ENCODE measurements at places on chromosomes 11 and 22.

DNA sequence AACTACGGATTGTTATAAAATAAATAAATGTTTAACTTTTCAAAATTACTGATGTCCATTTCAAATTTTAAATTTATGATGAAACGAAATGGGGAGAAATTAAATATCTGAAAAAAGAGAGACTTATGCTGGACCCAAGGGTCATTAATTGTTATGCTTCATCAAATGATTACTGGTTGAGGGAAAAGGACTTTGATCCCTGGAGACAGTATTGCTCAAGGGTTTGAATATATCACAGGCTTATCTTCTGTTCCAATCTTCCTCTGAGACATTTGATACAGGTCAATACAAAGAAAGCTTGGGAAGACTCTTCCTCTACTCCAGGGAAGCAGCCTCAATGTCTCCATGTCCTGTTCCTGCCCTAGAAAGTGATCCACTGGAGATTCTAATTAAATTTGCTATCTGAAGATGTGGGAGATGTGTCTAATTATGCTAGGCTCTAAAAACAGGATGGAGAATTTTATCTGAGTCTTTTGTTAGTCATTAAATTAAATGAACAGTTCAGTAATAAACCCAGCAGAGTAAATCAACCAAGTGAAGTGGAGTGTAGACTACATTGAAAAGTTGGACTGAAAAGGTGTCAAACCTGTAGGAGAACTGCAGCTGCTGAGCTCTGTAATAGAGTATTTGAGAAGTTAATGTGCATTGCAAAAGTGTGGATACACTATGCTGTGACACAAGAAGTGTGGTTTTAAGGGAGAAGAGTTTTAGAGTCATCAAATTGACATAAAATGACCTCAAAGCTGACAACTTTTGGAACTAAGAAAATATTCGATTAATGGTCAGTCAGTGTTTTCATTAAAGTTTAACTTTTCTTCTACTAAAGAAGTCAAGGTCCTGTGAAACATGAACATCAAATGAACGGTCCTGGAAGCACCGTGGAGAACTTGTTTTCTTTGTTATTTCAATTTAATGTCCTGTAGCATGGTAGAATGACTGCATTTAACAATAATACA lies 623.7 kb upstream of the CCDC90B start:
- DNase-seq: no peak

GRCh38 chr11:40302669-40303068 lies 1156.8 kb downstream of the LRRC4C start:
- DNase-seq: no peak

DNA sequence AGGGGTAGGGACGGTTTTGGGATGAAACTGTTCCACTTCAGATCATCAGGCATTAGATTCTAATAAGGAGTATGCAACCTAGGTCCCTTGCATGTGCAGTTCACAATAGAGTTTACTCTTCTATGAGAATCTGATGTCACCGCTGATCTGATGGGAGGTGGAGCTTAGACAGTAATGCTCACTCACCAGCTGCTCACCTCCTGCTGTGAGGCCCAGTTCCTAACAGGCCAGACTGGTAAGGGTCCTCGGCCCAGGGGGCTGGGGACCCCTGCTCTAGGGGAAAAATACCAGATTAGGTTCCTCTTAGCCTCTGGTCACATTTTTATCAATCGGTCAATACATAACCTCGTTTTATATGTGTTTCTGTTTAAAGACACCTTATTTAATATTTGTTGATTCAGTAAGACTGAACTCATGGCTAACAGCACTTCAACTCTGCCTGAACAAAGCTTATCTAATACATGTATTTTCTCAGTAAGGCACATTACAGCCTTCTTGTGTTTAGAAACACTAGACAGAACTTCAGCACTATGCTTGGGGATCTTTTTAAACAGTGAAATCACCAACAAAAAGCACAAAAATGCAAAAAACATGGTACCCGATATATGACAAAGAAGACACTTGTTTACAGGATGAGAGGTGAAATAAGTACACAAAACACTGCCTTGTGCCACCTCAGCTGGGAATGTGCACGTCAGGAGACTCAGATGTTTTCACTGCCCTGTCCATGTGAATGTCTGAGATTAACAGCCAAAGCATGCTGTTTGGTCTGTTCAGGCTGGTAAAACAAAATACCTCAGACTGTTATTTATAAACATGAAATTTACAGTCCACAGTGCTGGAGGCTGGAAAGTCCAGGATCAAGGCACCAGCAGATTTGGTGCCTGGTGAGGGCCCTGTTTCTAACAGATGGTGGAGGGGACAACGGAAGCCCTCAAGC lies 107.5 kb downstream of the USP35 start:
- no peak for DNase-seq

DNA sequence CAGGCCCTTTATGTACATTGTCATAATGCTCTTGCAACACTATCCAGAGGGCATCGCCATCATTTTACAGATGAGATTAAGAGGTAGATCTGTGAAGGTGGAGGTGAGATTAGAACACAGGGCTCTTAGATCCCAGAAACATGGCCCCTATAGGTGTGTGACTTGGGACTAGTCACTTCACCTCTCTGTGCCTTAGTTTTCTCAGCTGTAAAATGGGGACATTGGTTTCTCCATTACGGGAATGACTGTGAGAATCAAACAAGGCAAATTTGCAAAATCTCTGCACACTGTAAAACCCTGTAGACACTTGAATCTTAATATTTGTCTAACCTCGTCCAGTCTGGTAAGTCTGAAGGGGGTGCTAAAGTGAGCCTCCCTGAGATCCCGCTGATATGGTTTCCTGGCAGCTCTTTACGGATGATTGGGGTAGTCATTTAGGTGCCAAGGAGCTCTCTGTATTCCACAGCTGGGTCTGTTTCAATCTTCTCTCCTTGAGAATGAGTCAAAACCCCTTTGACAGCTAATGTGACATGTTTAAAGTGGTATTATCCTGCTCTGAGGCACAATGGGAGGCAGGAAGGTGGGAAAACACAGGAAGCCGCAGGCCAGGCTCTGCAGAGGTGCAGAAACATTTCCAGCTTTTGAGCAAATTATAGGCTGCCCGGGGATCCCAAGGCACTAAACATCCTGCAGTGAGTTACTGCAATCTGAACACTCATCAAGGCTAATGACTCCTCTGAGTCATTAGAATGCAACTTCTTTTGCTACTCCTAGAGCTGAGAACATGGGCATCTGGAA lies 140.8 kb downstream of the CCDC81 start:
- DNase-seq: no peak

- no peak for DNase-seq
Observed at GRCh38 chr11:96287822-96288439, 55.1 kb downstream of the MAML2 start.

GRCh38 chr11:65781152-65781961 lies 581 bp upstream of the AP5B1 start:
- no peak for DNase-seq

DNA sequence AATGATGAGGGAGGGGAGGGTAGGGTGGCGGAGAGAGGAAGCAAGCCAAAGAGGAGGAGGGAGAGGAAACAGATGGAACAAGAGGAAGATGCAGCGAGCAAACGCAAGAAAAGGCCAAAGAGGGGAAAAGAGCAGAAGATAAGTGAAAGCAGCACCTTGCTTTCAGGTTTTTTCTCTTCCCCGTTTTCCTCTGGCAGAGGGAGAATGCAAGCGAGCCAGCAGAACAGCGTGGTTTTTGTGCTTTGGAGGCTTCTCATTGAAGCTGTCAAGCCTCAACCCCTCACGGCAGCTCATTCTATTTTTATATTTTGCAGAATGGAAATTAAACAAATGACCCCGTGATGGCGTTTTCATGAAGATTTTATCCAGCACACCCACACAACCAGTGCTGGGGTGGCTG lies 67.1 kb upstream of the GRAMD1B start:
- no peak for DNase-seq

DNA sequence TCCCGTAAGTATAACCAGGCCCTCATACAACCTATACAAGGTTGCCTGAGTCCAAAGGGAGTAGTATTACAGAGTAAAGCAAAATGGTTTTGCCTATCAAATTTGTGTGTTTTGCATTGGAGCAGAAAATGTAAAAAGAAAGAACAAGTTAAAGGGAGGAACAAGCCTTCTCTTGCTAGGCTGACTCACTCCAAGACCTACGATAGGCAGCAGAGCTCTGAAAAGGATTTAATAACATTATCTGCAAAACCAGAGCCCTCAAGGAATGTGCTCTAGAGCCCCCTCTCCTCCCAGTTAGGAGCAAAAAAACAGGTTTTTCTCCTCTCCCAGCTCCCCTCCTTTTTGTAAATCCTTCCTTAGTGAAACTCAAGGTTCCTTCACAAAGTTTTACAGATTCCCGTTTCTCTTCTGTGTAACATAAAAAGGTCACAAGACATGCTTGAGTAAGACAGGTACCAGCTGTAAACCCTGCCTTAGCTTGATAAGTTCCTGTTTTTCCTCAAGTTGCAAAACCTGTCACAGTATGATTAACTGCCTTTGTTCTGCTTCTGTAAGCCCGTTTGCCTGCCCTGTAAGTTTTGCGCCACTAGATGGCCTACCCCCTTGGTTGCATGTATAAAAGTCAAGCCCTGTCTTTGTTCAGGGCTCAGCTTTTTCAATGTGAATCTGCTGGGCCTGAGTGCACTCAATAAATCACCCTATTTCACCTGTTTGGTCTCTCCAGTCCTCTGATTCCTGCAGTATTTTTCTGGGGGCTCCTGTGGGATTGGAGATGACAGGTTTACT lies 498.2 kb downstream of the KCNA4 start:
- no peak for DNase-seq

DNA sequence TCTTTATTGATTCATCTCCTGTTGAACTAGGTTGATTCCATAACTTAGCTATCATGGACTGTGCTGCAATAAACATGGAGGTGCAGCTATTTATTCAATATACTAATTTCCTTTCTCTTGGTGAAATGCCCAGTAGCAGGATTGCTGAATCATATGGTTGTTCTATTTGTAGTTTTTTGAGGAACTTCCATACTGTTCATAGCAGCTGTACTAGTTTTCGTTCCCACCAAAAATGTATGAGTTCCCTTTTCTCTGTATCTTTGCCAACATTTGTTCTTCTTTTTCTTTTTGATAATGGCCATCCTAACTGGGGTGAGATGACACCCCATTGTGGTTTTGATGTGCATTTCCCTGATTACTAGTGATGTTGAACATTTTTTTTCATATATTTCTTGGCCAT lies 87.2 kb upstream of the NAV2 start:
- DNase-seq: no peak

DNA sequence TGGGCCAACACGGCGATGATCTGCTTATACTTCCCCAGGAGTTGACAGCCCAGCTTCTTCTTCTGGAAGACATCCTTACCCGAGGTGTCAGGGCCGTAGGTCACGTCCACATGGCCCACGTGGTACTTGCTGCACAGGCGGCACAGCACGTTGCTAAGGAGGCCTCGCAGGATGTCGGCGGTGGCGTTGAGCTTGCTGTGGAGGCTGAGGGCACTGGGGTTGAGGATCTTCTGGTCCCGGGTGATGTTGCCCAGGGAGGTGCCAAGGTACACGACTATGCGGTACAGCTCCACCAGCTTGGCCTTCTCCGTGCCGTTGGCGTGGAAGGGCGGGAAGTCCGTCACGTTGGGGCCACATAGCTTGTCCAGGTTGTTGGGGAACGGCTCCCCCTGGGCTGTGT lies 2.9 kb downstream of the LIF start:
- DNase-seq: no peak

- DNase-seq: no peak
Observed at GRCh38 chr11:70761094-70761907, 363.0 kb downstream of the CTTN start.

- DNase-seq: peak; percentile 78
Observed at GRCh38 chr11:126592496-126593410, 237.3 kb downstream of the ST3GAL4 start.

- no peak for DNase-seq
Observed at GRCh38 chr11:128146926-128147605, 440.3 kb downstream of the ETS1 start.

GRCh38 chr22:48068323-48068885 lies 1306.0 kb downstream of the TBC1D22A start:
- DNase-seq: no peak

- DNase-seq: no peak
Observed at GRCh38 chr11:82873919-82874333, 26.3 kb downstream of the PRCP start.

DNA sequence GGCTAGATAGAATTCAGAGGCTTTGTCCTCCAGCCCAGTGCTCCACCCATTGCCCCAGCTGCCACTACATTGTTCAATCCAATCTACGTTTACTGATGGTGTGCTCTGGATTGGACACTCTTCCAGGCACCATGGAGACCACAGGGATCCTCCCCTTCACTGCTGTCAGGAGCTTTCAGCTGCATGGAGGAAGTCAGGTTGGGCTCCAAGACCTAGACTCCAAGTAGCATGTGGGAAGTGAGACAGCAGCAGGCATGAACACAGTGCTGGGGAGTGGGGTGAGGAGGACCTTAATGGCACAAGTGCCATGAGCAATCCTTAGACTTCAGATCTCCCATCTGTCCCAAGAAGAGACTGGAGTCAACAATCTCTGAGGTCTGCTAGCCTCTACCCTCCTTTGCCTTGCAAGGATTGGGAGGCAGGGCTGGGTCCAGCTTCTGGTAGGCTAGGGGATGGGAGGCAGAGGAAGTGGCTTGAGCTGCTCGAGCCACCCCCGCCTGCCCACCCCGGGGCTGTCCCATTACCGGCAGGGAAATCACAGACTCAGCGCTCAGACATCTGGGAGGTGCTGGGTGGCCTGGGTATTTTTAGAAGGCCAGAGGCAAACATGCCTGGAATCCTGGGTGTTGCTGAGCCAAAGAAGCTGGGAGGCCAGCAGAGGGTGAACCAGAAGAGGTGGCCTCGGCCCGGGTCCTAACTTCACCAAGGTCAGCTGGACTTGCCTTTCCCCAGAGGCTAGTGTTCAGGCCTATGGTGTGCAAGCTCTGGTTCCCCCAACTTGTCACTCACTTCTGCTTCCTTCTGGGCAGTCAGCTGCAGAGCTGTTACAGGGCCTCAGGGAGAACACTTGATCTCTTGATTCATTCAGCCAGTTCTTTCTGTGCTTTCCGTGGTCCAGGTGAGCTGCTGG lies 15.2 kb upstream of the FCHSD2 start:
- DNase-seq: no peak

DNA sequence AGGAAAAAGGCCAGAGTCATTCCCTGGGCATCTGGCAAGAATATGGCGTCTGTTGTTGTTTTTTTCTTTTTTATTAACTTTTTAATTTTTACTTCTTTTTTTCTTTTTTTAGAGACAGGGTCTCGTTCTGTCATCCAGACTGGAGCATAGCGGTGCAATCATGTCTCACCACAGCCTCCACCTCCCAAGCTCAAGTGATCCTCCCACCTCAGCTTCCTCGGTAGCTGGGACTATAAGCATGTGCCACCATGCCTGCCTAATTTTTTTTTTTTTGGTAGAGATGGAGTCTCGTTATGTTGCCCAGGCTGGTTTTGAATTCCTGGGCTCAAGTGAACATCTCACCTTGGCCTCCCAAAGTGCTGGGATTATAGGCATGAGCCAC lies 54.0 kb upstream of the PRDM11 start:
- no peak for DNase-seq

DNA sequence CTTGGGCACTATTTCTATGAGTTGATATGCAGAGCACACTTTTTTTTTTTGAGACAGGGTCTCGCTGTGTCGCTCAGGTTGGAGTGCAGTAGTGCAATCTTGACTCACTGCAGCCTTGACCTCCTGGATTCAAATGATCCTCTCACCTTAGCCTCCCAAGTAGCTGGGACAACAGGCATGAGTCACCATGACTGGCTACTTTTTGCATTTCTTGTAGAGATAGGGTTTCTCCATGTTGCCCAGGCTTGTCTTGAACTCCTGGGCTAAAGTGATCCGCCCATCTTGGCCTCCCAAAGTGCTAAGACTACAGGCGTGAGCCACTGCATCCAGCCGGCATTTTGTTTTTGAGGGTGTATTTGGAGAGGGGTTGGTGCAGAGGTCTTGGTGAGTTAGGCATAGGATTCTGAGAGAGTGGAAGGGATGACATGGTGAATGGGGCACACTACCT lies 29.9 kb upstream of the MTCH2 start:
- no peak for DNase-seq

- DNase-seq: no peak
Observed at GRCh38 chr11:19243143-19243542, 2.4 kb upstream of the E2F8 start.
